Activated CD8-positive, alpha-beta T cell treated with anti-CD3 and anti-CD28 coated beads, Interleukin-2, amount 10 ng/mL, durations not matched to agents 7 days and 5 days (primary cell): ENCODE measurements at places on chromosomes 12 and 14.

- no peak for DNase-seq
Measured at GRCh38 chr12:101256266-101256665, 23.6 kb upstream of the UTP20 start.

- DNase-seq = no peak
Measured at GRCh38 chr12:46507766-46508165, 135.2 kb upstream of the SLC38A2 start.

- DNase-seq = peak; percentile 71
Measured at GRCh38 chr14:22039938-22040780, 366.5 kb upstream of the OR4E1 start.

DNA sequence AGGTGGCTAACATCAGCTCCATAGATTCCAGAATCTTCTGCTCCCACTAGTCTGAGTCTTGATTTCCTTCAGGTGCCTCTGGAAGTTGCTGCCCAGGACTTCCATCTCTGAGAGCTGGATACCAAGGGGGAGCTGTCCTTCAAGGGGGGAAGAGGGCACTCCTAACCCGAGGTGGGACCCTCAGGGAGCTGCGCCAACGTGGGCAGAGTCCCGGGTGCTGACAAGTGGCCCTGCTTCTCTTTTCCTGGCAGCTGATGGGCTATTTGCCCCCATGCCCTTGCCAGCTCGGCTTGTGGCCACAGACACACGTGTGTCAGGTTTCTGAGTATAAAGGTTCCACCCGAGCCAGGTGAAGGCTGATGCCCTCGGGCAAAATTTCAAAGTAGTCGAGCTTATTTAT, 272.5 kb downstream of the TTC8 start:
- DNase-seq = no peak

GRCh38 chr12:51067229-51067628, 16.2 kb downstream of the CSRNP2 start:
- no peak for DNase-seq

- no peak for DNase-seq
Measured at GRCh38 chr12:75890141-75890540, 141.4 kb downstream of the PHLDA1 start.

DNA sequence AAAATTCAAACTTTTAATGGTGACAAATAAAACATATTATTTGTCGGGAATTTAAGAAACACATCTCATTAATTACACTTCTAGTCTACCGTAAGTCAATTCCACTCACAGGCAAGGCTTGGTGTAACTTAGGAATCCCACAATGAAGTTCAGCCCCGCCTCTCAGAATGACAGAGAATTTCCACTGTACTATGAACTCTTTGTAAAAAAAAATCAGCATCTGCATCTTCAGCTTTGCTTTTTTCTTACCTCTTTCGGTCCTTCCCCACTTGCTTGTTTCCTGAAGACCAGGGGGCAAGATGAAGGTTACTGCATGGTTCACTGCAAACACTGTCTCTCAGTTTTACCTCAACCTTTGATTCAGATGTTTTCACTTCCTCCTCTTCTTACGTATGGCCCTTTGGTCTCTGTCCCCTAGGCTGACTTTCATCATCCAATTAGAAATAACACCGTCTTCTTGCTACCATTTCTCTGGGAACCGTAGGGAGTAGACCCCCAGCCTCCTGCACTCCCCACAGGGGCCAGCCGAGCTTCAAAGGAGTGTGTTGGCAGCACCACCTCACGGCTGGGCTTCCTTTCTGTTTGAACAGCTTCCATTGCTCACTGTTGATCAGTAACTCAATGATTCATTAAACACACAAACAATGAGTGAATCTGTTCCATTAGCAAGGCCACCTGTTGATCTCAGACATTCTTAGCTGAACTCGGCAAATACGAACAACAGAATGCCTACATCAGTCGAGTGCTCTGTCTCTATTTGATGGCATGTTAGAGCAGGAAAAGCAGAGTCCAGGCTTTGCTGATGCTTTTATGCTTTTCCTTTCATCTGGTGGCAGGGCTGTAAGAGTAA, 343.0 kb downstream of the BMP4 start:
- DNase-seq = no peak

GRCh38 chr14:58752771-58753201, 115.0 kb downstream of the DACT1 start:
- no peak for DNase-seq

GRCh38 chr12:3117591-3118015, 40.4 kb downstream of the TSPAN9 start:
- no peak for DNase-seq

- DNase-seq = no peak
Measured at GRCh38 chr12:46388427-46389021, 16.0 kb upstream of the SLC38A2 start.

DNA sequence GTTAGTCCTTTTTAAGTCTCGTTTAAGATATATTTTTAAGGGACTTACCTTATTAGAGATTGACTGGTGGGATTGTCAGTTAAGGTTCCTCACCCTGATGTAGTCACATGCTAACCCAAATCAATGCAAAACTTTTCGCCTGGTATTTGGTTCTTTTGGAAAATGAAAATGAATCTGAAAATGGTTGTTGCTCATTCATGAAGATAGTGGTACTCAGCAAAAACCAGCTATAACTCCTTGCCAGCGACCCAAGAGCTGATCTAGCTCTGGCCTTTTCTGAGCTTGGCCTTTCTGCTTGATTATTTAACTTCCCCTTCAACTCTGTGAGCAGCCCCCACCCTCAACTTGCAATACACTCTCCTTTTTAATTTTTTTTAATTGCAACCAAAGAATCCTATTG, 85.0 kb upstream of the GTF2A1 start:
- DNase-seq = no peak

GRCh38 chr14:54737132-54737711, 165.4 kb downstream of the GCH1 start:
- no peak for DNase-seq

DNA sequence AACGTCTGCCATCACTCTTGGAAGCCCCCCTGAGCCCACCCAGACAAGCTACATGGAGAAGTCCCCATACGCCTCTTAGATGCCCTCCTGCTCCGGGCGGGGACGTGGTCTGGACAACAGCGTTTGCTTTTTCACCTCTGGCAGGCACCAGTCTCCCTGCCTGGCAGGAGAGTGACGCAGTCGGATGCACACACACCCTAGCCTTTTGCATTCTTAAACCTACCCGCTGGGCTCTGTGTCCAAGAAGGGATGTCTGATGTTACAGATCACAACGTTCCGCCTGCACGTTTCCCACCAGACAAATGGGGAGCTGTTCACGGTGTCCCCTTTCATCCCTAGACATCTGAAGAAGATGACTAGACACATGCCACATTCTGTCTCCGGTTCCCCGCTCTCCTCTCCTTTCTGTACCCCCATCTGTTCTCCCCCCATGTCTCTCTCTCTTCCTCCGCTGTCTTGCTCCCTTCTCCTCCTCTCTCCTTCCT, 100.2 kb downstream of the RIMBP2 start:
- no peak for DNase-seq

- DNase-seq = no peak
Measured at GRCh38 chr14:24913746-24914145, 136.2 kb downstream of the STXBP6 start.

GRCh38 chr14:24178399-24179178, 6.7 kb downstream of the REC8 start:
- DNase-seq = no peak

- DNase-seq = peak; percentile 21
Measured at GRCh38 chr12:12356467-12356895, 397 bp upstream of the BORCS5 start.

DNA sequence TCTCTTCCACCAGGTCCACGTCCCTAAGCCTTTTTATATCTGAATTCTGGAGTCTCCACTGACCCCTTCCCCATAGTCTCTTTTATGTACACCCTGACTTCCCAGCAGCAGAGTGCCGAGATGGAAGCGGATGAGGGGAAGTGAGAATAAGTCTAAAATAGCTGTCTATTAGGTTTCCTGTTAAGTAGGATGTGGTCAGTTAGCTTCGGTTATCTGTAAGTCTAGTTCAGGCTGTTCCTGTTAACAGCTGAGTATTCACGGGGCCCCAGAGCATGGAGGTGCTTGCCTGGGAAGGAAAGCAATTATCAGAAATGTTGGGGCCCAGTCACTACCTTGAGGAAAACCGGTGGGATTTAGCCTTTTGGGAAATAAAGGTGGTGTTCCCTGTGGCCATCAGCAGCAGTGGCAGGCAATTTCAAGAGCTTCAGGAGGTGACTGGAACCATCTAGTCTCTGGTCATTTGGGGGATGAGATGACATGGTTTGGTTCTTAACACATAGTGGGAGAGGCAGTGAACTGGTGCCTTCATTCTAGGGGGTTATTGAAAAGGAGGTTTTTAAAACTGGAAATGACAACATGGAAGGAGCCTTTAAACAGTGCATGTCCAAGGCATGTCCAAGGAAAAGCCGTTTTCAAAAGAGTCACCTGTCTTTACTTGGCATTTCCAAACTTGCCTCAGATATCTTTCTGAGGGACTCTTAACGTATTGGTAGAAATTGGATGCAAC, 21.8 kb downstream of the CHST11 start:
- peak; percentile 45 for DNase-seq

DNA sequence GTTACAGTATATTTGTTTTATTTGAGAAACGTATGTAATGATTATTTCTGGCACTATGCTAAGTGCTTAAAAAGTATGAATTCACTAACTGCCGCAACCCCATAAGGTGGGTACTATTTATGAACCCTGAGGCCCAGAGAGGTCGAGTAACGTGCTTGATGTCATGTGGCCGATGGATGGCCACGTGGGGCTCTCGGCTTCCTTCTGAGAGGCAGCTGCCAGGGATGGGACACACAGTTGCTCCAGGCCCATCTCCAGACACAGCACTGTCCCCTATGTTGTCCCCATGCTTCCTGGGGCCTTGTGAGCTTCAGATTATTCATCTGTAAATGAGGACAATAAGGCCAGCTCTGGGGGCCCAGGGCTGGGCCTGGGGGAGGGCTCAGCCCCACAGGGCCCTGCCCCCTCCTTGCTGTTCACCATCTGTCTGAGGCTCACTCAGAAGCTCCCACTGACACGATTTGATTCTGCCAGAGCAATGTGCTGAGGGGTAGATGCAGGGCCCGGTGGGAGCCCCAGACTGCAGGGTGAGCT, 115.0 kb downstream of the CALM1 start:
- no peak for DNase-seq

DNA sequence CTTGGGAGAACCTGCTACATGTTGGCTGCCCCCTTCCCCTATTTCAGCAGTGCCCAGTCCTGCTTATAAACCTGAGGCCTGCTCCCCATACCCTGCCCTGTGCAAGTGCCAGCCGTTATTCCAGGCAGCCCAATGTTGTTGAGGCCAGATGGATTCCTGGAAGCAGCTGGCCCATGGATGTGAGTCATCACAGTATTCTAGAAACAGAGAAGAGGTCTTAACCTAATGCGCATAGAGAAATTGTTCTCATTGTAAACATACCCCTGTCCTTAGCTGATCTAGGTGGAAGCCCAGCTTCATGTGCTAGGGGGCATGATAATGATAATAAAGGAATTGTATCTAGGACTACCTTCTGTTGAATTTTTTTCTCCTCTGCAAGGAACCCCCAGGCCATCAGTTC, 69.7 kb downstream of the TSPAN11 start:
- no peak for DNase-seq

- no peak for DNase-seq
Measured at GRCh38 chr14:54332490-54332889, 64.3 kb upstream of the CDKN3 start.

DNA sequence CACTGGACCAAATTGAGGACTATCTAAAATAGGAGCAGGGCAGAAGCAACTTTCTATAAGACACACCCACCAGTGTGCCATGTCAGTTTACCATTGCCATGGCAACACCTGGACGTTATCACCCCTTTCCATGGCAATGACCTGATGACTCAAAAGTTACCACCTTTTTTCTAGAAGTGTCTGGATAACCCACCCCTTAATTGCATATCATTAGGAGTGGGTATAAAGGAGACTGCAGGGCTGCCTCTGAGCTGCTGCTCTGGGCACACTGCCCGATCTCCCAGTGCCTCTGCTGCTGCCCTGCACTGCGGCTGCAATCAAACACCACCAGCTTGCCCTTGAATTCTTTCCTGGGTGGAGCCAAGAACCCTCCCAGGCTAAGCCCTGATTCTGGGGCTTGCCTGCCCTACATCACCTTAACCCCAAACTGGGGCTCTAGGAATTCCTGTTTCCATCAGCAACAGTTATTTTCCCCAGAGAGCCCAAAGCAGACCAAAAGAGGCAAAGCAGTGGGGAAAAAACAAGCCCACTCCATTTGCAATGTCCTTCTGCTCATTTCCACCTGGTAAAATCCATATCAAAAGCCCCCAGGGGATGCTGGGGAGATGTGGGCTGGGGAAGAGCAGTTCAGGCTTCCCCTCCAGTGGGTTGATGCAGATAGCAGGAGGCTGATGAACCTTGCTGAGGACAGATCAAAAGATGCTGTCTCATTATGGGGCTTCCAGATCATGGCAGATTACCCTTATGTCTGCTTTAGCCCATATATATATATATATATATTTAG, 129.5 kb upstream of the NCOR2 start:
- no peak for DNase-seq

GRCh38 chr12:538731-539539, 79.2 kb downstream of the B4GALNT3 start:
- DNase-seq = peak; percentile 71

GRCh38 chr12:26389343-26389742, 194.0 kb downstream of the SSPN start:
- no peak for DNase-seq

DNA sequence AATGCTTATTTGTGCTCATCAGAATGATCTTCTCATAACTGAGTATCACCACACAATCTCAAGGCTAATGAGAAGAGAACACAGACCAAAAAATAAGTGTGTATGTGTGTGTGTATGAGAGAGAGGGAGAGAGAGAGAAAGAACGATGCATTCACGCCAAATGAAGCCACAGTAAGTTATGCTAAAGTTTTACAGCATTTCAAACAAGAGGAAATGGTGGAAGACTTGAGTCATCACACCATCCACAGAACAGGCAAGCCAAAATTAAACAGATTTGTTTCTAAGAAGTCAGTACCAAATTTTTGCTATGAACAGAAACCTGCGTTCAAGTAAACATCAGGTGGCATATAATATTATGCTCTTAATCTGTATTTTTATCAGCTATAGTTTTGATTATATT, 141.2 kb downstream of the MED13L start:
- peak; percentile 50 for DNase-seq

DNA sequence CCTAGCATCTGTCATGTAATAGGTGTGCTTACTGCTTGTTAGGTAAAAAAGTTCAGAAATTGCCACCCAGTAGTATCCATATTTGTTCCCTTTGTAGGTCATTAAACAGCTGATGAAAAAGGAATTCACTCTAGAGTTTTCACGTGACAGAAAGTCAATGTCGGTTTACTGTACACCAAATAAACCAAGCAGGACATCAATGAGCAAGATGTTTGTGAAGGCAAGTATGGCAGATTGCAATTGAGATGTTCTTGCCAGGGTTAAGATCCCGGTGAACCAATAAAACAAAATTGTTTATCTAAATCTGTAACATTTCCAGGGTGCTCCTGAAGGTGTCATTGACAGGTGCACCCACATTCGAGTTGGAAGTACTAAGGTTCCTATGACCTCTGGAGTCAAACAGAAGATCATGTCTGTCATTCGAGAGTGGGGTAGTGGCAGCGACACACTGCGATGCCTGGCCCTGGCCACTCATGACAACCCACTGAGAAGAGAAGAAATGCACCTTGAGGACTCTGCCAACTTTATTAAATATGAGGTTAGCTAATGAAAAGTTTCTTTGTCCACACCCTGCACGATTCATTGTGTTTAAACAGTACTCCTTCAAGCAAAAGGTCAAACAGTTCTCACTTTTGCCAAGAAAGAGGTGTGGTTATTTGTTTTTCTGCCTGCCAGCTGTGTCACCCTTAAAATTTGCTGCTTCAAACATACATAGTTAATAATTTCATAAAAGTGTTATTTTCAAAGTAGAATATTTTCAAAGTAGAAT, 58.3 kb downstream of the ATP2A2 start:
- no peak for DNase-seq
